ENCODE measurements at places on chromosomes 3 and 15.

DNA sequence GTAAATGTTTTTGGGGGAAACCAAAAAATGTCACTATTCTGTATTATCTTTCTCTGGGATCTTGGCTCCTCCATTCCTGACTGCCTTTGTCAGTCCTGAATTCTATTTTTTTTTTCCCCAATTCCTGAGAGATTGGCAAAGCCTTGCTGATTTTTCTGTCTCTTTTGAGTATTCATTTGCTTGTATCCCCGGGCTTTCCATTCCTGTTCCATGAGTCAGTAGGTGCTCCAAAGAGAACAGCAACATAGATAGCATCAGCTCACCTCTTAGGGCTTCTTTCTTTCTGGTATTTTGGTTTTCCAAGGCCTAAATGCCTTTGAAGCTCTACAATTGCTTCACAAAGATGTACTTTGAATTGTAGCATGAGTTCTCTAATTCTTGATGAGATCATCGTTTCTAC lies 271.7 kb upstream of the LRRC3B start:
- no peaks in the 10 kb centered on the region for H3K27me3 ChIP-seq
- DNase-seq, result no peak
- no peaks in the 10 kb centered on the region for H3K4me1 ChIP-seq
- no peaks in the 10 kb centered on the region for H3K36me3 ChIP-seq
- H3K27ac ChIP-seq, result no peak overlapping the region
- no peak overlapping the region for H3K4me3 ChIP-seq

- H3K36me3 ChIP-seq, result peaks cover 8% of the 10 kb centered on the region
- H3K27me3 ChIP-seq, result no peaks in the 10 kb centered on the region
- no peak for DNase-seq
- H3K27ac ChIP-seq, result no peak overlapping the region
Observed at GRCh38 chr3:113545594-113545993, 13.2 kb downstream of the SIDT1 start.

- DNase-seq, result no peak
- H3K27me3 ChIP-seq, result peaks cover 40% of the 10 kb centered on the region
- no peaks in the 10 kb centered on the region for H3K36me3 ChIP-seq
- no peak overlapping the region for H3K4me3 ChIP-seq
- H3K27ac ChIP-seq, result no peak overlapping the region
Observed at GRCh38 chr3:172446198-172446597, 2.1 kb downstream of the GHSR start.

DNA sequence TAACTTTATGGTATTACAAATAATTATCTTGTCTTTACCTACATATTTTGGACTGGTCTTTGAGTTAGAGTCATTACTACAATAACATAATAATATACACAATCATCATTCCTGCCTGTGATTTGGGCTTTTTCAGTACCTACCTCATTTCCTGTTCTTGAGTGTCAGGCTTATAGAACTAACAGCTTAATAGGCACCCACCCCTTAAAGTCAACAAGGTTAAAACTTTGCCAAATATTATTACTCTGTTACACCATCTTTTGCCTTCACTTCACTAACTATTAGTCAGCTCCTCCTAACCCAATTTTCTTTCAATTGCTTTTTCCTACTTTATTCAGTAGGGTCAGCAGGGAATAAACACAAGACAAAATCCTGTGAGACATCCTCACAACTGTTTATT lies 488.7 kb upstream of the AGTR1 start:
- H3K27me3 ChIP-seq, result no peaks in the 10 kb centered on the region
- H3K4me1 ChIP-seq, result no peaks in the 10 kb centered on the region
- DNase-seq, result no peak
- H3K4me3 ChIP-seq, result no peak overlapping the region
- H3K27ac ChIP-seq, result no peak overlapping the region
- no peaks in the 10 kb centered on the region for H3K36me3 ChIP-seq

DNA sequence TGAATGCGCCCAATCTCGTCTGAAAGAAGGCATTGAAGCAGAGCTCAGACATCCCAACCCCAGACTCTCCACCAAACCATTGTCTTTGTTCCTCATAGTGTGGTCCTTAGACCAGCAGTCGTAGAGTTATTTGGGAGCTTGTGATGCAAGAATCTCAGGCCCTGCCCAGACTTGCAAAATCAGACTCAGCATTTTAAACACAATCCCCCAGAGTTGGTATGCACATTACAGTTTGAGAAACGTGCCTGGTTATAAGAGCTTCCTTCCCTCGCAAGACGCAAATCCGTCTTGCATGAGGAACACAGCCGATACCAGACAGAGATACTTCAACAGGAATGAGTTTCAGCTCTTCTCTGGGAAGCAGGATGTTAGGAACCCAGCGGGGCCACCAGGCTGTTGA lies 38.9 kb upstream of the IREB2 start:
- no peak overlapping the region for H3K4me3 ChIP-seq
- no peaks in the 10 kb centered on the region for H3K36me3 ChIP-seq
- no peaks in the 10 kb centered on the region for H3K4me1 ChIP-seq
- DNase-seq, result no peak
- H3K27me3 ChIP-seq, result no peaks in the 10 kb centered on the region
- H3K27ac ChIP-seq, result no peak overlapping the region

DNA sequence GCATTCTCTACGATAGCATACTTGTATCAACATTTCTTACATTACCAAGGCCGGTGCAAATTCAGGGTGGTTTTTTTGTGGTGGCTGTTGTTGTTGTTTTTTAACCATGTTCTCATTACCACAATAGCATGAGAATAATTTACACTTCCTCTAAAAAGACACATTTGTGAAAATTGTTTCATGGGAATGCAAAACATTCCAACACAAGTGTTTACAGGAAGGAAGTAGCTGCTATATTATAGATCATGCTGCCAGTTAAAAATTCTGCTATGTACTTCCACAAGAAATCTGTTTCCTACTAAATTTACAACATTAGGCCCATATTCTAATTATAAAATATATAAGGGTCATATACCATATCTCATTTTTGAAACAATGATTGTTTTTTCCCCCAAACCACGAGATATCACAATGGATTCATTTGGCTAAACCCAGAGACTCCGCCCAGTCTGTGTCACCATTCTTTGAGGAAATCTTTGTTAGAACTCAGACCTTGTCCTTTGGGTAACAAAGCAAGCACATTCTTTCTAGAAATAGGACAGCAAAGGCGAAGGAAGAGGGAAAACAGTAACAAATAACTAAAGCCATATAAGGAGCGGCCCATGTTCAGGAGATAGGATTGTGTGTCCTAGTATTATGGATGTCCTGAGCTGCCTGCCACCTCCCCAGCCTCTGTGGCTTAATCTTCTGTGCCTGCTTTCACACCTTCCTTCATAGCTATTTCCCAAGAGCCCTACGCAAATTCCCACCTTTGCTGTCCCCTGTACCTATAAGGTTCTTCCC lies 60.1 kb downstream of the UACA start:
- no peaks in the 10 kb centered on the region for H3K36me3 ChIP-seq
- H3K27ac ChIP-seq, result no peak overlapping the region
- H3K27me3 ChIP-seq, result peaks cover 2% of the 10 kb centered on the region
- DNase-seq, result no peak
- no peak overlapping the region for H3K4me3 ChIP-seq

- no peaks in the 10 kb centered on the region for H3K36me3 ChIP-seq
- H3K27me3 ChIP-seq, result peaks cover 85% of the 10 kb centered on the region
- no peak overlapping the region for H3K27ac ChIP-seq
- no peak for DNase-seq
- H3K4me3 ChIP-seq, result no peak overlapping the region
- H3K4me1 ChIP-seq, result peaks cover 20% of the 10 kb centered on the region
Observed at GRCh38 chr15:52795464-52796227, 5.5 kb upstream of the ONECUT1 start.
